Cardiac septum (tissue), 1 donor: ENCODE measurements at places on chromosomes 16 and 17. TPM values are rescaled to one million over a fixed set of nuclear protein-coding genes. Genes with fewer than 3 reads are reported as not detected.

GRCh38 chr17:61728297-61728836 is 135.0 kb downstream of the BRIP1 start:
- no peak for DNase-seq

DNA sequence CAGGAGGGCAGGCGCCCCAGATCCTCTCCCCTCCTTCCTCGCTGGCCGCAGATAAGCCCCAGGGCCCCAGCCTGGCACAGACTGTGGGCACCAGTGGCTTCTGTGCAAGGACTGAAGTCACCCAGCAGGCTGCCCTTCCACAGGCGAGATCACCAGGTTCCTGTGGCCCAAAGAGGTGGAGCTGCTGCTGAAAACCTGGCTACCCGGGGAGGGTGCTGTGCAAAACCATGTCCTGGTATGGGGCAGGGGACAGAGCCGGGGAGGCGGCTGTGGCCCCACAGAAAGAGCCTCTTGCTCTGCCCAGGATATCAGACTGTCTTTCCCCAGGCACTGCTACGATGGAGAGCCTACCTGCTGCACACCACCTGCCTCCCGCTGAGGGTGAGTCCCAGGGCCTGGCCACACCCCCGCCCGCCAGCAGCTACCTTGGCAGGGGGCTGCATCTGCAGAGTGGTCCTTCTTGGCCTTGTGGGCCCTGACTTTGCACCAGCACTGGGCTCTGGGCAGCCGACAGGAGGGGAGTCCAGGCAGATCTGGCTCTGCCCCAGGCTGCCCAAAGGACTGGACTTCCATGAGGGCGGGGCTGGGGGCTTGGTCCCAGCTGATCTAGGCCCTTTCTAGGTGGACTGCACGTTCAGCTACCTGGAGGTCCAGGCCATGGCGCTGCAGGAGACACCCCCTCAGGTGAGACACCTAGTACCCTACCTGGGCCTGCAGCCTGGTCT is 615 bp downstream of the CARMIL2 start:
- no peak for DNase-seq

DNA sequence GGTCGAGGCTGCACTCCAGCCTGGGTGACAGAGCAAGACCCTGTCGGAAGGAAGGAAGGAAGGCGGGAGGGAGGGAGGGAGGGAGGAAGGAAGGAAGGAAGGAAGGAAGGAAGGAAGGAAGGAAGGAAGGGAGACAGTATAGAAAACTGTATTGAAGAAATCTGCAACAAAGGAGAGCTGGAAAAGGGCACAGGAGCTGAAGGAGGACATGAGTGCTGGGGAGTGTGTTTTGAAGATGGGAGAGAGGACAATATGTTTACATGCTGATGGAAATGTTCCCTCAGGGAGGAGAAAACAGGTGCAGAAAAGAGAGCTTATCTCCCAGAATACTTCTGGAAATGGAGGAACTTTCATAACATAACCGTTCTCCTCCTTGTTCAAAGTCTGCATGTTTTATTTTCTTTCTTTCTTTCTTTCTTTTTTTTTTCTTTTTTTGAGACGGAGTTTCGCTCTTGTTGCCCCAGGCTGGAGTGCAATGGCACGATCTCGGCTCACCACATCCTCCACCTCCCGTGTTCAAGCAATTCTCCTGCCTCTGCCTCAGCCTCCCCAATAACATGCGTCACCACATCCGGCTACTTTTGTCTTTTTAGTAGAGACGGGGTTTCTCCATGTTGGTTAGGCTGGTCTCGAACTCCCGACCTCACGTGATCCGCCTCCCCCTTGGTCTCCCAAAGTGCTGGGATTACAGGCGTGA is 2.7 kb upstream of the HAP1 start:
- no peak for DNase-seq

Gene USH1G
- not detected for total RNA-seq

GRCh38 chr16:27330542-27330941 is 16.8 kb downstream of the IL4R start:
- DNase-seq, result no peak

DNA sequence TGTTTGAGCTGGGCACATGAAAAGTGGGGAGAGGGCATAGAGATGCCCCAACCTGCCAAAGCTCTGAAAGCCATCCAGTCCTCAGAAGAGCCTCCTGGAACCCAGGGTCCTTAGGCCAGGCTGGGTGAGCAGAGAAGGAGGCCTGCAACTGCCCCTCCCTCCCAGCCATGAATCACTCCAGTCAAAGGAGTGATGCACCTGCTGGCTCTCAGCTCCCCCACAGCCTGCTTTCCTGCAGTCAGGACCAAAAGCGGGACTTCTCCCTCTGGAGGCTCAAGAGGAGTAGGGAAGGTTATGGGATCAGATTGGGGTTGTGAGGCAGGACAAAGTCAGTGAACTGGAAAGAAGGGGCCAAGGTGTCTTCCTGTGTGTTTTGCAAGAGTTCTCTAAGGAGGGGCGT is 145.6 kb downstream of the TMEM132E start:
- no peak for DNase-seq

- DNase-seq, result no peak
Observed at GRCh38 chr17:57282296-57282695, 26.0 kb downstream of the MSI2 start.

DNA sequence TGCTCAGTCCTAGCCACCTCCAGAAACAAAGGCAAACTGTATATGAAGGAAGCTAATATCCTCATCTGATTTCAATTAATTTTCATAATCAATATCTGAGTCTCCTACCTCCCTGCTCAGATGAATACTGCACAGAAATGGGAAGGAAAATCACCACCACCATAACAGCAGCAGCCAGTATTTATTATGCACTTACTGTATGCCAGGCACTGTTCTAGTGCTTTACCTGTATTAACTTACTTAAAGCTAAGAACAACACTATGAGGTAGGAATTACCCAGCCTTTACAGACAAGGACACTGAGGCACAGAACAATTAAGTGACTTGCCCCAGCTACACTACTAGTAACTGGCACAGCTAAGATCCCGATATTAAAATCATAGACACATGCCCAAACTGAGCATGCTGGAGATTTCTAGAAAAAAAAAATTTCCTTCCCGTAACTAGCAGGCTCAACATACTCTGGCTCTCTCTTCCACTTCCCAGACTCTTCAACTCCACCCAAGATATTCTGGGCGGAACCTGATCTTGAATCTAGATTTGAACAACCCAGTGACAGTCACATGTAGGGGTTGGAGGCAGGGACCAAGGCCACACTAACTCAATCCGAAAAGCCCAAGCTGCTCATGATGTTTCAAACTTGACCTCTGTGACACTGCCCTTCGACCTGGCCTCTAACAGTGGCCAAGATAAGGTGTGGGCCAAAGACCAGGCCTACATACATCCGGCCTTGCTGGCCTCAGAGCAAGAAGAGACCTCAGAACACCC is 3.9 kb downstream of the TRIM25 start:
- DNase-seq, result no peak

GRCh38 chr17:35146214-35146833 is 1.3 kb upstream of the UNC45B start:
- no peak for DNase-seq

Gene HEXD
- total RNA-seq, result 14.3 TPM

GRCh38 chr17:82566129-82566960 is 46.8 kb downstream of the FOXK2 start:
- no peak for DNase-seq

Gene SCARF1
- total RNA-seq, result 10.9 TPM

GRCh38 chr17:77801545-77802332 is 156.8 kb upstream of the TNRC6C start:
- peak; percentile 39 for DNase-seq

- no peak for DNase-seq
Observed at GRCh38 chr16:19578378-19578971, 23.0 kb downstream of the VPS35L start.

- DNase-seq, result no peak
Observed at GRCh38 chr17:27579304-27579703, 51.7 kb upstream of the LGALS9 start.

- no peak for DNase-seq
Observed at GRCh38 chr17:42214156-42214555, 19.9 kb upstream of the GHDC start.

- no peak for DNase-seq
Observed at GRCh38 chr16:1428511-1428910, 2.4 kb upstream of the PERCC1 start.

DNA sequence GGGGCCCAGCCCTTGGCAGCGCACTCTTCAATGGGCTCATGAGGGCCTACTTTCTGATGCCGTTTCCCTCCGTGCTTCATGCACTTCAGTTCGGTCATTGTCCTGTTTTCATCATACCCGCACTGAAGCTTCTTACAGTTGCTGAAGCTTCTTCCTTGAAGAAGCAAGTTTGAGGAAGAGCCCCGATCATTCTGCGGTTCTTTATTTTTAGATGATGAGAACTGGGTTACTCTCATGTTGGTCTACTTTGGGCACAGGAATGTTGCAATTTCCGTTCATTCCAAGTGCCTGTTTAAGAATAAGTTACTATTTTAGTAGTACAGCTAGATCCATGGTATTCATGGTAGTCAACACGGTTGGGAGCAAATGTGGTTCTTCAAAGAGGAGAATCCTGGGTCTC is 587.7 kb upstream of the HSBP1 start:
- DNase-seq, result no peak

Gene KCNJ18
- total RNA-seq, result not detected

Gene B4GALNT2
- 0.03 TPM for total RNA-seq

GRCh38 chr17:76567634-76568432 is 17.8 kb downstream of the ST6GALNAC2 start:
- peak; percentile 77 for DNase-seq

DNA sequence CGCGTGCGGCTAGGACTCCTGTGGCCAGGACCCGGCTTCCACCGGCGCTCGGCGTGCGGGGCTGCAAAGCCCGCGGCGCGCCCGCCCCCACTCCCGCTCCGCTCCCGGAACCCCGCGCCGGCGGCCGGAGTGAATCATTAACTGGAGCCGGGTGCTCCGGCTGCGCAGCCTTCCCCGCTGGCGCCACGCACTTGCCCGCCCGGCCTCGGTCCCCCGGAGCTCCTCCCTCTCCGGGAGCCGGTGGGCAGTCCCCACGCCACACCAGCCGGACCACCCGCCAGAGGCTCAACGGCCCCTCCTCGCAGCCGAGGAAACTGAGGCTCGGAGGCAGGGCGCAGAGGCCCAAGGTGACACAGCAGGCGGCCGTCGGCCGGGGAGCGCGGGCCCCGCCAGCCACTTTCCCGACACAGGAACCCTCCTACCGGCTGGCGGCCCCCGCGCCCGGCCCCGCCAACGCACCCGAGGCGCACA is 580 bp downstream of the BCAR1 start:
- no peak for DNase-seq

- no peak for DNase-seq
Observed at GRCh38 chr17:78613416-78613815, 36.2 kb upstream of the DNAH17 start.

Gene NUPR1
- total RNA-seq, result 50.2 TPM
